Chondrocyte (in vitro differentiated cells): ENCODE measurements at places on chromosomes 16 and 17.

GRCh38 chr16:49382916-49383315 lies 9.3 kb downstream of the C16orf78 start:
- no peak overlapping the region for H3K27ac ChIP-seq
- no peaks in the 10 kb centered on the region for H3K36me3 ChIP-seq

- peak overlapping the region; percentile 85 for H3K27ac ChIP-seq
- H3K4me1 ChIP-seq: peaks cover 74% of the 10 kb centered on the region
- no peaks in the 10 kb centered on the region for H3K27me3 ChIP-seq
- H3K4me3 ChIP-seq: peak overlapping the region; percentile 60
- no peak for DNase-seq
These were observed 32.2 kb downstream of the SPOP start for GRCh38 chr17:49645654-49646053.

GRCh38 chr16:52372313-52372712 lies 174.6 kb downstream of the TOX3 start:
- DNase-seq: no peak
- no peaks in the 10 kb centered on the region for H3K36me3 ChIP-seq
- no peak overlapping the region for H3K4me3 ChIP-seq
- no peak overlapping the region for H3K27ac ChIP-seq
- H3K27me3 ChIP-seq: no peaks in the 10 kb centered on the region

- peaks cover 19% of the 10 kb centered on the region for H3K4me1 ChIP-seq
- DNase-seq: no peak
- H3K27ac ChIP-seq: peak overlapping the region; percentile 80
- no peaks in the 10 kb centered on the region for H3K27me3 ChIP-seq
- no peaks in the 10 kb centered on the region for H3K36me3 ChIP-seq
These were observed 36.2 kb upstream of the TEKT3 start for GRCh38 chr17:15377616-15378015.

GRCh38 chr17:34721326-34721725 lies 141.9 kb downstream of the TMEM132E start:
- no peak overlapping the region for H3K27ac ChIP-seq
- peaks cover 2% of the 10 kb centered on the region for H3K27me3 ChIP-seq
- no peaks in the 10 kb centered on the region for H3K4me1 ChIP-seq

DNA sequence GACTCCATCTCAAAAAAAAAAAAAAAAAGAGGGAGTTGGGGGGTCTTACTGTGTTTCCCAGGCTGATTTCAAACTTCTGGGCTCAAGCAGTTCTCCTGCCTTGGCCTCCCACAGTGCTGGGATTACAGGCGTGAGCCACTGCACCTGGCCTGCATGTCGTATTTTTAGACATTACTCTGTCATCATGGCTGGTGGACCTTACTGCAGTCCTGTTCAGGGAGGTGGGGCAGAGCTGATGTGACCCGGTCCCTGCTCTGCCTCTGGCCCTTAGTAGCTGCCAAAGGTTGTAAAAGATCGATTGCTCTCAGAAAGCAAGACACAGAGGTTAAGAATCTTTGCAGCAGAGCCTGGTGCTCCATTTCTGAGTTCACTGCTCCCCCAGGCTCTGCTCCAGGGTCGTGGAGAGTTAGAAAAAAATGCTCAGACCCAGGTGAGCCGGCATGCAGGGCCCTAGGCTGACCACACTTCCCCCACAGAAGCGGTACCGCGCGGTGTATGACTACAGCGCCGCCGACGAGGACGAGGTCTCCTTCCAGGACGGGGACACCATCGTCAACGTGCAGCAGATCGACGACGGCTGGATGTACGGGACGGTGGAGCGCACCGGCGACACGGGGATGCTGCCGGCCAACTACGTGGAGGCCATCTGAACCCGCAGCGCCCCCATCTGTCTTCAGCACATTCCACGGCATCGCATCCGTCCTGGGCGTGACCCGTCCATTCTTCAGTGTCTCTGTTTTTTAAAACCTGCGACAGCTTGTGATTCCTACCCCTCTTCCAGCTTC lies 7.1 kb upstream of the LASP1NB start:
- H3K36me3 ChIP-seq: peaks cover 51% of the 10 kb centered on the region
- peaks cover 68% of the 10 kb centered on the region for H3K4me1 ChIP-seq
- no peak overlapping the region for H3K4me3 ChIP-seq
- peak overlapping the region; percentile 58 for H3K27ac ChIP-seq
- no peaks in the 10 kb centered on the region for H3K27me3 ChIP-seq
- DNase-seq: peak; percentile 80

DNA sequence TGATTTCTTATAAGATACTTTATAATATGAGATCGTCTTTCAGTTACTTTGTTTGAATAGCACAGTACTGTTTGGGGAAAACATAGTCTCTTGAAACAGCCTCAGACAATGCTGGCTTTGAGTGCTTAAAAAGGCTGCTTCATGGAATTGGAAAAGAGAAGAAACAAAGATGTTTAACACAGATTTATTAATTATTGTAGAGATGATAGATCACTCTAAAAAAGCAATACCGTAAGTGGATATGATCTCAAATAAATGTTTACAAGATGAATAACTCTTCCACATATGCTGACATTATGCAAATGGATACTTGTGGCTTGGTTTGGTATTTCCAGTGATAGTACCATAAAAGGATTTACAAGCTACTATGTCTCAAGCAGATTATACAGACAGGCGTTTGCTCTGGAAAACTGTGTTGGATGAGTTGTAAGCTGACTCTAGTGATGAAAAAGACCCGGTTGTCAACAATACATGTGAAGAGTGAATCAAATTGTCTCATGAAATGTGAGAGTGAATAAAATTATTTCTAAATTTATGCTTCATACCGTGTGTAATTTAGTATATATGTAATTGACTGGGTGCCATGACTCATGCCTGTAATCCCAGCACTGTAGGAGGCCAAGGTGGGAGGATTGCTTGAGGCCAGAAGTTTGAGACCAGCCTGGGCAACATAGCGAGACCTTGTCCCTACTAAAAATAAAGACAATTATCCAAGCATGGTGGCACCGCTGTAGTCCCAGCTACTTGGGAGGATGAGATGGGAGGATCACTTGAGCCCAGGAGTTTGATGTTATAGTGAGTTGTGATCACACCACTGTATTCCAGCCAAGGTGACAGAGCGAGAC lies 105.4 kb downstream of the FTO start:
- peaks cover 6% of the 10 kb centered on the region for H3K36me3 ChIP-seq
- no peak for DNase-seq
- H3K27me3 ChIP-seq: no peaks in the 10 kb centered on the region
- H3K4me1 ChIP-seq: peaks cover 40% of the 10 kb centered on the region
- H3K27ac ChIP-seq: peak overlapping the region; percentile 80
- no peak overlapping the region for H3K4me3 ChIP-seq

GRCh38 chr16:72099377-72099818 lies 5.8 kb downstream of the DHX38 start:
- no peak overlapping the region for H3K27ac ChIP-seq
- H3K4me3 ChIP-seq: no peak overlapping the region
- peaks cover 15% of the 10 kb centered on the region for H3K4me1 ChIP-seq
- no peaks in the 10 kb centered on the region for H3K27me3 ChIP-seq
- no peak for DNase-seq
